Stimulated activated CD8-positive, alpha-beta memory T cell treated with anti-CD3 and anti-CD28 coated beads, Interleukin-12 subunit alpha, Interleukin-12 subunit beta, amount 100 ng/mL, for 4 hours (primary cell): ENCODE measurements at places on chromosomes 4 and X.

GRCh38 chr4:22315628-22316027 lies 200.2 kb downstream of the ADGRA3 start:
- DNase-seq, result no peak

DNA sequence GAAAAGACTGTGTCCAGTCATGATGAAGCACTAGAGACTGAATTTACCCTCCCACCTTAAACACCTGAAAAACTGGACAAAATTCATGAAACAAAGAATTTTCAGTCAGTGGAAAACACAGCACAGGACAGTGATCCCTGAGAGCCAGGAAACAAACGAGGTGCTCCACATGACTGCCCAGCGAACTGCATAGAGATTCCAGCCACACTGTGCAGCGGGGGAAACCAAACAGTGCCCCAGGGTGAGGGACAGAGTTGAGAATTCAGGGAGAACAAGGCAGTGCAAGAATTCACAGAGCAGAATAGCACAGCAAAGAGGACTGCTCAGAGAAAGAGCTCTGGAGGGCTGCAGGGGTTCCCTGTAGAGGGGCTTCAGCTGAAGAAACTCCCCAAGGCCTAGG lies 55.5 kb upstream of the SEC24B start:
- DNase-seq, result no peak

DNA sequence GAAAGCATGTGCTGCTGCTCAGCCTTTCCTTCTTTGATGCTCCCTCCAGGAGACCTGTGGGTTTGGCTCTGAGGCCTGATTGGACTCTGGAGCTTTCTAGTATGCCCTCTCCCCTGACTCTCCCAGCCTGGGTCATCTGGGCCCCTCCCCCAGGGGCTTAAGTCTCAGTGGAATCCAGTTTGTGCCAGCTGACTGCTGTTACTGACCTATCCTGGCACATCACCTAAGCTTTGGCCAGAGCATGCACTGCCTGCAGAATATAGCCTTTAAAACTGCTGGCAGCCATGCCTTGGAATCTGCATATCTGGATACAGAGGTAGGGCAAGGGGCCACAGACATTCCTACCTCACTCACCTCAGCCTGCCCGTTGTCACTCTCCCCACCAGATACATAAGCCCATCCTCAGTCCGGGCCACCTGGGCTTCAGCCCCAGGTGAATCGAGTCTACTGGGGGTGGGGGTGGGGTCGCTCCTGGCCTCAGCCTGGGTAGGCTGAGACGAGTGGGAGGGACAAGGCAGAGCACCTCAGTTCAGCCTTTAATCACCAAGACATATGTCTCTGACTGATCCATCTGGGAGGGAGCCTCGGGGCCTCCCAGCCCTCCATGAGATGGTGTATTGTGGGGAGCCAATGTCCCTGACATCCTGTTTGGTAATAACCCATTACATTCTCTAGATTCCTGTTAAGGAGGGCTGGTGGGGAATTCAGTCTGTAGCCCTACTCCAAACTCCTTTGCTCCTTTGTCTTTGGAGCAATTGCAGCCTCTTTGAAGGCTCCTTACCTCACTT lies 61.2 kb downstream of the STARD8 start:
- no peak for DNase-seq

DNA sequence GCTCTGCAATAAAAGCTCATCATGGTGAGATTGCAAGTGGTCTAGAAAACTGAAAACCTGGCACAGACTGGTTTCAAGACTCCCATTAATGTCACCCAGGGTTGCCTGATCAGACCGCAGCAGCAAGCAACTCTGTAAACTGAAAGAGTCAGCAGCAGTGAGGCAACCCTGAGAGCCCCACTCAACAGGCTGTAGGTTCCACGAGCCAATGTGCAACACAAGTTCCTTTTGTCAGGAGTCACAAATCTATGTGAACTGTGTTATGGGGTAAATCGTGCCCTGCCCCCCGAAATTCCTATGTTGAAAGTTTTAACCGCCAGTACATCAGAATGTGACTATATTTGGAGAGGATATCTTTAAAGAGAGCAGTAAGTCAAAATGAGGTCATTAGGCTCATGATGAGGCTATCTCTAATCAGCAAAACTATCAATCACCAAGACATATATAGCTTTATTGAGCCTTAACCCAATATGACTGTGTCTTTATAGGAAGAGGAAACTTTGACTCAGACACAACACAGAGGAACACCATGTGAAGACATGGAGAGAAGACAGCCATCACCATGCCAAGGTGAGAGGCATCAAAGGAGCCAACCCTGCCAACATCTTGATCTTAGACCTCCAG lies 94.0 kb downstream of the FBXO8 start:
- no peak for DNase-seq

GRCh38 chr4:99629962-99630554 lies 27.6 kb downstream of the C4orf54 start:
- no peak for DNase-seq

GRCh38 chrX:7263330-7263729 lies 115.4 kb upstream of the PUDP start:
- no peak for DNase-seq

- no peak for DNase-seq
Observed at GRCh38 chr4:62531731-62532130, 1331.6 kb downstream of the ADGRL3 start.
